ENCODE measurements at places on chromosomes 5 and 9. TPM values are rescaled to one million over a fixed set of nuclear protein-coding genes. Genes with fewer than 3 reads are reported as not detected.

INSL6 gene
- not detected for total RNA-seq

CDC20B gene
- not detected for total RNA-seq

OBP2B gene
- total RNA-seq = not detected

TLR4 gene
- 5.3 TPM for total RNA-seq

F12 gene
- total RNA-seq = 518 TPM

EIF4E1B gene
- total RNA-seq = not detected

TYRP1 gene
- total RNA-seq = not detected

PTGES gene
- not detected for total RNA-seq

DNA sequence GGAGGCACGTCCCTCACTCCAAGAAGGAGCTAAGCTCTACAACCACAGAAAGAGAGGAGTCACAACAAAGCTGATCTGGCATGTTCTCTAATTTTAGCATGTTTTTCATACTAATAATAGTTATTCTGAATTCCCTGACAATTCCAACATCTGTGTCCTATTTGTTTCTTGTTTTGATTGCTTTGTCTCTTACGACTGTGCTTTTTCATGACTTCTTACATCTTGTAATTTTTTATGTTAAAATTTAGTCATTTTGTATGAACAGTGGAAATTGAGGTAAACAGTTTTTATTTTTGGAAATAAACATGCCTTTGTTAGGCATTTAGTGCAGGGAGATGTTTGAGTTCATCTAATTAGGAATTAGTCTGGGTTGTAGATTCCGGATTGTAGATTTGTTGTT lies 668.1 kb upstream of the EDIL3 start:
- no peak for DNase-seq

DNA sequence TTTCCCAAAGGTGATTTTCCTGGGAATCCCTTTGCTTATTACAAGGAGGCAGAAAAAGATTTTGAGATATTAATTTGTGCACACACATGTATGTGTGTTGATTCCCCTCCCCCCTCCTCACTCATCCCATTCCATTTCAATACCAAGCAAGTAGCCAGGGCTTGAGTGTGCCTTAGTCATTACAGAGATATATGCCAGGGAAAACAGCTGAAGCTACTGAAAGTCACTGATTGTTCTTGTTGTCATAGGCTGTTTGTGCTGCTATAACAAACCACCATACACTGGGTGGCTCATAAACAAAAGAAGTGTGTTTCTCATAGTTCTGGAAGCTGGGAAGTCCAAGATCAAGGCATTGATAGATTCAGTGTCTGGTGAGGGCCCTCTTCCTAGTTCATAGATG lies 158.6 kb downstream of the BAAT start:
- no peak for DNase-seq

DNA sequence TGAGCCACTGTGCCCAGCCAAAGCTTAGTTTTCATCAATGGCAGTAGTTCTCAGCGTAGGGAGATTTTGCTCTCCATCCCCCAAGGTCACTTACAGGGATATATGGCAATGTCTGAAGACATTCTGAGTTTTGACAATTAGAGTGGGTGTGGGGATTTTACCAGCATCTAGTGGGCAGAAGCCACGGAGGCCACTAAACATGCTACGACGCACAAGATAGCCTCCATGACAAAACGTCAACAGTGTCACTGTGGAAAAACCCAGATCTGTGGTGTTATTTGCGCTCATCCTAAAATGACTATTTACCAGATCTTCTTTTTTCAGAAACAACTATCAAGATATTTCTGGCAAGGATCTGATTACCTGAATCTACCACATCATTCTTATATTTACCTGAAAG lies 68.2 kb downstream of the CDC14B start:
- DNase-seq = no peak

GRCh38 chr9:95007226-95007869 lies 280.8 kb downstream of the AOPEP start:
- DNase-seq = no peak

- DNase-seq = no peak
Observed at GRCh38 chr5:142303565-142303964, 21.3 kb downstream of the SPRY4 start.

- DNase-seq = peak; percentile 40
Observed at GRCh38 chr9:16689351-16689938, 181.0 kb downstream of the BNC2 start.

DNA sequence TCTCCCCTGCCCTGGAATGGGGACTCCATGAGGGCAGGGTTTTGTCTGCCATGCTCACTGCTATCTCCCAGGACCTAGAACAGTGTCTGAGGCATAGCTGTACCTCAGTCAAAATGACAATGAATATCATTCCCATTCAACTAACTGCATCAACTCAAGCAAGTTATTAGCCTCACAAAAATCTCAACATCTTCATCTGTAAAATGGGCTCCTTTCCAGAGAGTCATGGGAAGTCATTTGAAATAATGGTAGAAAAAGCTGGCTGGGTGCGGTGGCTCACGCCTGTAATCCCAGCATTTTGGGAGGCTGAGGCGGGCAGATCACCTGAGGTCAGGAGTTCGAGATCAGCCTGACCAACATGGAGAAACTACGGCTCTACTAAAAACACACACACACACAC lies 9.4 kb downstream of the SH2D3C start:
- no peak for DNase-seq

- DNase-seq = peak; percentile 89
Observed at GRCh38 chr9:128523199-128523925, 18.8 kb downstream of the GLE1 start.

- DNase-seq = no peak
Observed at GRCh38 chr5:131302506-131302905, 38.7 kb downstream of the CDC42SE2 start.

DNA sequence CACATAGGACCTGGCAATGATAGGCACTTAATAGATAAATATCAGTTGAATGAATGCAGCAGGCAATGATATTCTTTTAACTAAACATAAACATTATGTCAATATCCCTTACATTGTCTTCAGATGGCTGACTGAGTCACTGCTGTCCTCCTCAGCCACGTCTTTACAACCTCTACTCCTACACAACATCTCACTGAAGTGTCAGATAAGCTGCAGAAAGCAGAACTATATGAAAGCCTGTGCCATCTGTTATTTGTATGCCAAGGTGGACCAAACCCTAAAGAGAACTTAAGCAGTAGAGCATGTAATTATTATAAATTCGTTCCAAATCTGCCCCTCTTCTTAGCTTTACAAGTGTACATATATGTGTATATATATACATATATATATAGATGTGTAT lies 271.2 kb downstream of the RASEF start:
- no peak for DNase-seq

- DNase-seq = no peak
Observed at GRCh38 chr9:85038061-85038460, 368.5 kb downstream of the NTRK2 start.

- DNase-seq = no peak
Observed at GRCh38 chr5:10393491-10393890, 40.0 kb downstream of the MARCHF6 start.

DNA sequence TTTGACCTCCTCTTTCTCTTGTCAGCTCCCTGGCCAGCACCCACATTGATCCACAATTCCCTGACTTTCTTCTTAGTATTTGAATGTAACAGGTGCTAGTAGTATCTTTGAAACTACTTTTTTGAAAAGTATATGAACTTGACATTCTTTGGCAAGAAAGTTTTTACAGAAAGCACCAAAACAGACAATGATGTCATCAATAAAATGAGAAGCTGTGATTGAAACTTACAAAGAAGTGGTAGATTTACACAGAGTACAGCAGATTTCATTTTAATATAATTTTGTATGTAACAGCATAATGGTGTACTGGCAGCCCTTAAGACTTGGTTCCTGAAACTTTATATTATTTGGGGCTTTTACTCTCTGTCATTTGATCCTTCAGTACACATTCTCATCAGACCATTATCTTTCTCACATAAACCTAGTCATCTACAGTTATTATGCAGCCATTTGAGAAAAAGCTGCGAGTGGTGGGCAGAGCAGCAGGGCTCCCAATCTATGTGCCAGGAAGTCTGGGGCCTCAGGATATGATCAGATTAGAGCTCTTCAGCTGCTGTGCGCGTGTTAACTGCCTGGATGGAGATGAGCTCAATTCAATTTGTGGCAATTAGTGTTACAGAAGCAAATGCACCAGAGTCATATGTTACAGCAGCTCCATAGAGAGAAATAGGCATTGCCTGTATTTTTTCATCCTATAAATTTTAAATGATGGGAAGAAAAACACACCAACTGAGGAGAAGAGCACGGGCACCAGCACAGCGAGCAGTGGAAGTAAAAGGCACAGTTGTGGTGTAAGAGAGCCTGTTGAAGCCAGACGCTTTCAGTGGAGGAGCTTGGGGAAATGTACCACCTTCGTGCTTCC lies 126.1 kb downstream of the STARD4 start:
- DNase-seq = no peak

GRCh38 chr5:151005187-151005949 lies 15.0 kb upstream of the GPX3 start:
- DNase-seq = no peak

DNA sequence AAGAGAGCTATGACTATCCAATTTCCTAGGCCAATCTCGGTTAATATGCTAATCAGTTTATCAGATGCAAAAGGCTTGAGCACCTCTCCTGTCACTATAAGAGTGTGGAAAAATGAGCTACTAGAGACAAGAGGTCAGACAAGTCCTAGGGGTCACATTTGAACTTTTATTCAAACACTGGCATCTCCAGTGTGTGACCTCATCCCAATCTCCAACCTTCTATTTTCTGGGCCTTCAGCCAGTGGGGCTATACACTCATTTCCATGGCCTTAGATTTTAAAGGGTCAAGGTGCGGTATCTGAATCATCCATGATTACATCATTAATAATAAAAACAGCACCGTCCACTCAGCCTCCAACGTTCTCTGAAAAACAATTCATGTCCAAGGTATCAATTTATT lies 139.6 kb upstream of the LRRTM2 start:
- DNase-seq = no peak

DNA sequence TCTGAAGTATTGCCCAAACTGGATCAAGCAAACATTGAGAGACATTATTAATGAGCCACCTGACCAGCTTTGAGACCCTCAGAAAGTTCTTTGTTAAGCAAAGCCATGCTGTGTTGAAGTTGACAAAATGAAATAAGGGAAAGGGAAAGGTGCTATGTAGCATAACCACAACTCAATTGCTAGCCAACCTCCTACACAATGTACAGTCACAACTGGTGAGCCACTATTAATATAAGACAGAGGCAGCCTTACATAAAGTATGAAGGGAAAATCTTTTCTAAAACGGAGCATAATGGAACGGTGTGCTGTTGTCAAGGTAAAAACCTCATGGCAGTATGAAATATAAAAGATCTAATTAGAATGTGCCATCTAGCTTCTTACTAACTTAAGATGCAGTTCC lies 375.8 kb upstream of the ST8SIA4 start:
- DNase-seq = no peak

GRCh38 chr9:125600194-125600593 lies 106.8 kb downstream of the MAPKAP1 start:
- DNase-seq = peak; percentile 71

- no peak for DNase-seq
Observed at GRCh38 chr5:103962023-103962422, 399.4 kb upstream of the NUDT12 start.

GRCh38 chr9:98185021-98185567 lies 7.3 kb downstream of the CORO2A start:
- peak; percentile 26 for DNase-seq

GRCh38 chr9:79946712-79947111 lies 374.9 kb downstream of the TLE4 start:
- no peak for DNase-seq

GRCh38 chr9:84694248-84694647 lies 24.7 kb downstream of the NTRK2 start:
- DNase-seq = no peak

DNA sequence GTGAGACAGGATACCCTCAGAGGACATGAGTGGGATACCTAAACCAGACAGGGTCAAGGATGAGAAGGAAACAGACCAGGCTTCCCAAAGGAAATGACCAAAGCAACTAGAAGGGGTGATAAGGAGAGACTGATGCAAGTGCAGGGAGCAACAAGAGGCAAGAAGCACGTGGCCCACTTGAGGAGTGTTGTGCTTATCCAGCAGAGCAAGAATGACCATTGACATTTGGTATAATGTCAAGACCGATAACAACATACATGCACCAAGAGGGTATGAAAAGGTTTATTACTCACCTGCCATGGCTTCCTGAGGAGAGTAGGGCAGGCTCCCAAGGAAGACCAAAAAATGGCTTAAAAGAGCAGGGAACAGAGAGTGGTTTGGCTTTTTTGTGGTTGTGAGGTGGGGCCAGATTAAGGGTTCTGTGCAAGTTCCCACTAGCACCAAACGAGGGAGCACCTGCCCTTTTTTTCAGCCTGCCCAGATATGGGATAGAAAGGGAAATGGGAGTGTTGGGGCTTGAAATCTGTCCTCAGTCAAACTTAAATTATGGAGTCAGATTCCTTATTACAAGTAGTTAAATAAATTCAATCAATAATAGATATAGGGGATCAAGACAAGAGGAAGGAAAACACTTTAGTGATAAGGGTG lies 513.6 kb downstream of the RASEF start:
- no peak for DNase-seq

DNA sequence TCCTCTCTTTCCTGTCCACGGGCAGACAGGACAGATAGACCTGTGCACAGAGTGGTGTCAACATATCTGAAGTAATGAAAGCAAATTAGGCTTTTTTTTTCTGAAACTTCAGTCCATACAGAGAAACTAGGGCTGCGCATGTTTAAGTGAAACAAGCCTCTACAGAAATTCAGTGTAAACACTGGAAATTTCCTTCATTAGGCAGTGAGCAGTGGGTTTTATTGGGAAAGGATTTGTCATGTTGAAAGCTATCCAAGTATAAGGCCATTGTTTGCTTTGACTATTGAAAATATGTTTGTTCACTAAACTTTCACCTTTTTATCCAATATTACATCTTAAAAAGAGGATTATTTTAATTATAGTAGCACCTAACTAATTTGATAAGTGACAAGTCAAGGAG lies 161.2 kb downstream of the AOPEP start:
- DNase-seq = no peak

Measured in right lobe of liver (tissue), 6 donors.